Cardiac septum (tissue), 1 donor: ENCODE measurements at places on chromosomes 16 and 17. TPM values are rescaled to one million over a fixed set of nuclear protein-coding genes. Genes with fewer than 3 reads are reported as not detected.

GRCh38 chr17:79412110-79412509, 198.7 kb downstream of the RBFOX3 start:
- no peak for DNase-seq

- no peak for DNase-seq
These were observed 44.2 kb downstream of the LYRM9 start for GRCh38 chr17:27848931-27849330.

DNA sequence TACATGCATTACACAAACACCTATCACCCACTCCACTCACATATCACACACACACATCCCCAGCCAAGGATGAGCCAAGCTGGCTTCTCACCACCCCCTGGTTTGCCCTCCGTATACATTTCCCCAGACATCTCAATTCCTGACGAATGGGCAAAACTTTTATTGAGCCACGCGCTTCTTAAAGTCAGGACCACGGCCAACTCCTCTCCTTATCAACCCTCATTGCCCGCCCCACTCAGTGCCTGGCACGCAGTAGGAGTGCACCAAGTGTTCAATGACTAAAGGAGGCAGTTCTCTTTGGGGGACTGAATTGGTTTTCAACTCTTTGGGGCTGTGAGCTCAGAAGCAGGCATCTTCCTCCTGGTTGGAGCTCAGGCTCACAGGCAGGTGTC, 22.5 kb upstream of the C16orf78 start:
- DNase-seq, result peak; percentile 50

DNA sequence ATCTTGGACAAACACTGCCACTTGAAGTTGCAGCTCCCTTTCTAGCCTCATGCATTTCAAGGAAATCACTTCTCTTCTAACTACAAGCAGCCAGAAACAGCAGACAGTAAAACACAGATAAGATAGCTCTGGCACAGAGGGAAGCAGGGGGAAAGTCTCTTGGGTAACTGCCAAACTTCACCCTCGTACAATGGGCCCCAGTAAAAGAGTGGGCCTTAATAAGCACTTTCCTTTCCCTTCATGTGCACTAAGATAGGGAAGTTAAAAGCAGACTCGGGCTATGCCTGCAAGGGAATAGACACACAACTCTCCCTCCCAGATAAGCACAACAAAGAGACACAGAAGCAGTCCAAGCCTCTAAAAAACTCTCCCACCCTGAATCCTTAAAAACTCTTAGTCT, 4.2 kb upstream of the KRTAP4-5 start:
- DNase-seq, result no peak

- DNase-seq, result no peak
These were observed 36.6 kb upstream of the SLC25A19 start for GRCh38 chr17:75325827-75326225.

- DNase-seq, result no peak
These were observed 6.4 kb downstream of the PFAS start for GRCh38 chr17:8255499-8255898.

GRCh38 chr17:31321966-31322365, 544 bp upstream of the EVI2A start:
- DNase-seq, result no peak

GRCh38 chr16:50303041-50303604, 36.8 kb downstream of the ADCY7 start:
- DNase-seq, result peak; percentile 66

- DNase-seq, result no peak
These were observed 914 bp downstream of the MAP1LC3B start for GRCh38 chr16:87392821-87393679.

- DNase-seq, result no peak
These were observed 26.1 kb upstream of the ABCA8 start for GRCh38 chr17:68981288-68981687.

DNA sequence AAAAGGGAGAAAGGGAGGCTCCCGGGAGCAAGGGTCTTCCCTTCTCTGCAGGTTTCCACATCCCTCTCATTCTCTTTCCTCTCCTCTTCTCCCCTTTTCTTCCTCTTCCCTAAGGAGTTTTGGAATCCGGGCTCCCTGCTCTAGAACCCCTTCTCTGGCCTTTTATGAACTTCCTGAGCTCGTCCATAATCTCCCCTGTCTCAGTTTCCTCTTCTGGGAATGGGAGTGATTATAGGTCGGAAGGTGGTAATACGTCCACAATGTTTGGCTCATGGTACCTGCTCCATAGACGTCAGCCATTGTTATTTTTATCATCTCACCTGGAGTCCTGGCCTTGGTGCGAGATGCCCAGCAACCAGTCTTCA, 467 bp upstream of the EMP2 start:
- DNase-seq, result no peak

RSKR gene
- total RNA-seq, result 6.8 TPM

RASL10B gene
- 22.0 TPM for total RNA-seq

ATP2A3 gene
- total RNA-seq, result 8.9 TPM

KRT13 gene
- not detected for total RNA-seq
